ENCODE measurements at places on chromosomes 11 and 22.

GRCh38 chr11:2747248-2748027, 47.6 kb upstream of the KCNQ1OT1 start:
- no peak for DNase-seq

DNA sequence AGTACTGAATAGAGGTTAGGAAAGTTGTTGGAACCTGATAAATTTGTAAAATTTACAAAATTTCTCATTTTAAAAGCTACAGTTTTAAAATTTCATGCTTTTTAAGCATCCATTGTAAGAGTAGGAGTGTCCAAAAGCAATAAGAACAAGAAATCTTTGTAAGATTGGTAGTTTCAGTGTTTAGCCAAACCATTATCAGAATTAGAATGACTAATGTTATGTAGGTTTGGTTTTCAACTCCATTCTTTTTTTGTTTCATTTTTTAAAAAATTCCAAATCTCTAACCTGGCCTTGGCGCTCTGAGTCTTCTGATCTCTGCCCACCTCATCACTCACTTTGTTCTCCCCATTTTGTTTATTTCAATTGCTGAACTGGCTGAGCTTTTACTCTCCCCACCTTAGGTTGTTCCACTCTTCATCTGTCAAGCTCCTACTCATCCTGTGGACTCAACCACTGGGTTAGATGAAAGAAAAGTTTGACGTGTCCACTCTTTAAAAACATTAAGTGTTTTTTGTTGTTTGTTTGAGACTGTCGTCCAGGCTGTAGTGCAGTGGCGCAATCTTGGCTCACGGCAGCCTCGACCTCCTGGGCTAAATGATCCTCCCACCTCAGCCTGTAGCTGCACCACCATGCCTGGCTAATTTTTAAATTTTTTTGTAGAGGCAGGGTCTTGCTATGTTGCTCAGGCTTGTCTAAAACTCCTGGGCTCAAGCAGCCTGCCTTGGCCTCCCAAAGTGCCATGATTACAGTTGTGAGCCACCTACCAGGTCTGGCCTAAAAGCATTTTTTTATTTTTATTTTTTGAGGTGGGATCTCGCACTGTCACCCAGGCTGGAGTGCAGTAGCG, 14.0 kb downstream of the EP300 start:
- DNase-seq, result no peak

DNA sequence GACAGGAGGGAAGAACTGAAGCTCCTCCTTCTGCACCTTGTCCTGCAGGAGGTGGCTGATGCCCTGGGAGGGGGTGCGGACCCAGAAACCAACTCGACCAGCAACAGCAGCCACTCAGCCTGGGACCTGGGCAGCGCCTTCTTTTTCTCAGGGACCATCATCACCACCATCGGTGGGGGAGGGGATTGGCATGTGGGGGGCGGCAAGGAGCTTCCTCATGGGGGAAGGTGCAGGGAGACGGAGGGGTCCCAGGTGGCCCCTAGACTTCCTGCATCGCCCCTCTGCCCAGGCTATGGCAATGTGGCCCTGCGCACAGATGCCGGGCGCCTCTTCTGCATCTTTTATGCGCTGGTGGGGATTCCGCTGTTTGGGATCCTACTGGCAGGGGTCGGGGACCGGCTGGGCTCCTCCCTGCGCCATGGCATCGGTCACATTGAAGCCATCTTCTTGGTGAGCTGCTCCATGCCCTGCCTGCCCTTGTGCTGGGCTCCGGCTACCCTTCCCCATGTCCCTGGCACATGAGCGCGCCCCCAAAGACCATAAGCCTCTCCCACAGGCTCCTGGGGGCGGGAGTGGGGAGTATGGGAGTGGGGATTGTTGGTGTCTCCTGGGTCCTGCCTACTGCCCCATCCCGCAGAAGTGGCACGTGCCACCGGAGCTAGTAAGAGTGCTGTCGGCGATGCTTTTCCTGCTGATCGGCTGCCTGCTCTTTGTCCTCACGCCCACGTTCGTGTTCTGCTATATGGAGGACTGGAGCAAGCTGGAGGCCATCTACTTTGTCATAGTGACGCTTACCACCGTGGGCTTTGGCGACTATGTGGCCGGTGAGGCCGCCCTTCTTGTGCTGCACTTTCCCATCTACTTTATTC, 3.1 kb upstream of the CATSPERZ start:
- no peak for DNase-seq

GRCh38 chr11:43282607-43283440, 29.0 kb upstream of the API5 start:
- DNase-seq, result peak; percentile 41

- DNase-seq, result no peak
These were observed 12.9 kb downstream of the OLFML1 start for GRCh38 chr11:7498193-7498592.

DNA sequence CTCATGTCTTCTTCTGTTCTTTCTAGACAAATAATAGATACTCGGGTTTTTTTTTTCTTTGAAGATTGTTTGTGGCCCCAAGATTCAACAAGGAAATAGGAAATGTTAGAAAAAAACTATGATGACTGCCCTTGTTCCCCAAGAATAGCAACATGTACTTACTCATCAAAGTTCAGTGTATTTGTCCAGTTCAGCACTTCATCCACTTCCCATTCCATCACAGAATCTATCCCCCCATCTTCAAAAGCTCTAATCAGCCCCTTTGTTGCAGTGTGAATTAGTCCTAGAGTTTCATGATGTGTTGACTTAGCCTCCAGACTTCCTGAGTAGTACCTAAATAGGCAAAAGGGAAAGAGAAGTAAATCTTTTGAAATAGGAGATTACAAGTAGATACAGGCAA, 74.3 kb downstream of the C11orf65 start:
- no peak for DNase-seq

- DNase-seq, result no peak
These were observed 4.5 kb downstream of the MAJIN start for GRCh38 chr11:64967375-64967774.

DNA sequence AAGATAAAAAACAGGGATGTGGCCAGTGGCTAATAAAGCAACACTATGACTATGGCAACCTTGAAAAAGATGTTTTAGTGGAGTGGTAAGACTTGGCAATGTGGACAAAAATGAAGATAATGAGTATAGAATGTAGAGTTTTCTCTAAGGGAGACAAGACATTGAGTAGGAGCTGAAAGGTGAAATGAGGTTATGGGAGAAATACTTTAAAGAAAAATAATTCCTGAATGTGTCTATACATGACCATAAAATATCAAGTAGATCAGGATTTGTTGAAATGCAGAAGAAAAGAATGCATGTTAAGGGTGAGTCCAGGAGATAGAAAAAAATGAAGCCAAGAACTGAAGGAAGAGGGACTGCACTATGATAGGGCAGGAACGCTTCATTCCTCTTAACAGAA, 101.6 kb upstream of the CARD18 start:
- DNase-seq, result no peak

DNA sequence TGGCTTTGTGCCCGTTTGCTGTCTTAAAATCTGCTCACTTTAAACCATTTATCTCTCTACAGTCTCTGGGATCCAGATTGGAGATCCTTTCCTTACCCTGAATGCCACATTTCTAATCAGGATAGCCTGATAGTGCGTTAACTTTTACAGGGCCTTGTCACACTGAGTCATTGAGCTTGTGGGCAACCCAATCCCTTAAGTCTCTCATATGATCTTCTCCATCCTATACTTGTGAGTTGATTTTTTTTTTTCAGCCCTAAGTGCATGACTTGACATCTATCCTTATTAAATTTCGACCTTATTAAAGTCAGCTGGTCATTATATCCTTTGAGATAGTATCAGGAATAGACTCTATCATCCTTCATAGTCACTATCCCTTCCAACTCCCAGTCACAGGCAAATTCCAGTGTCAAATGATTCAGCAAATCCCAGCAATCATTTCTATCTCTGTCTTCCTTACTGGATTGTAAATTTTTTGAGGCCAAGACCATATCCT, 57.7 kb downstream of the TEAD1 start:
- no peak for DNase-seq

GRCh38 chr11:44308256-44308922, 1.6 kb downstream of the ALX4 start:
- DNase-seq, result no peak

- peak; percentile 19 for DNase-seq
These were observed 60.6 kb downstream of the FAM83F start for GRCh38 chr22:40055143-40055883.

Data from stimulated activated CD4-positive, alpha-beta T cell treated with anti-CD3 and anti-CD28 coated beads, Interleukin-4, amount 100 ng/mL, for 24 hours (primary cell).